Stimulated activated CD4-positive, alpha-beta T cell treated with anti-CD3 and anti-CD28 coated beads, Interleukin-4, amount 100 ng/mL, for 1 hour (primary cell): ENCODE measurements at places on chromosomes 2 and 18.

DNA sequence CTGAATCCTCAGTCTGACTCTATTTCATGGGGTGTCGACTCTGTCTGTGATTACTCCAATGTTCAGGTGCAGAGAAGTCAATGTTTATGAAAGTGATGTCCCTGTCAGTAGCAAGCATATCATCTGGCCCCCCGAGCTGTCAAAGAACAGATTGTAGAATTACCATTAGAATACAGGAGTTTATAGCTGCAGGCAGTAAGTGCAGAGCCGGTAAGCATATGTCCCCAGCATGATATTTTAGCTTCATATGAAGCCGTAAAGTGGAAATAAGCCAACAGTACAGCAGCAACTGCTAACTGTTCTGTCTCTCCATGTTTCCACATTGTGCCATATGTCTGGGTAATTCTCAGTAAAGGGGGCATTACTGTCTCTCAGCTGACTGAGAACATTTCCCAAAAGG lies 541.8 kb downstream of the SOX11 start:
- no peak for DNase-seq

GRCh38 chr2:170505631-170506275 lies 209.4 kb upstream of the SP5 start:
- DNase-seq, result no peak

DNA sequence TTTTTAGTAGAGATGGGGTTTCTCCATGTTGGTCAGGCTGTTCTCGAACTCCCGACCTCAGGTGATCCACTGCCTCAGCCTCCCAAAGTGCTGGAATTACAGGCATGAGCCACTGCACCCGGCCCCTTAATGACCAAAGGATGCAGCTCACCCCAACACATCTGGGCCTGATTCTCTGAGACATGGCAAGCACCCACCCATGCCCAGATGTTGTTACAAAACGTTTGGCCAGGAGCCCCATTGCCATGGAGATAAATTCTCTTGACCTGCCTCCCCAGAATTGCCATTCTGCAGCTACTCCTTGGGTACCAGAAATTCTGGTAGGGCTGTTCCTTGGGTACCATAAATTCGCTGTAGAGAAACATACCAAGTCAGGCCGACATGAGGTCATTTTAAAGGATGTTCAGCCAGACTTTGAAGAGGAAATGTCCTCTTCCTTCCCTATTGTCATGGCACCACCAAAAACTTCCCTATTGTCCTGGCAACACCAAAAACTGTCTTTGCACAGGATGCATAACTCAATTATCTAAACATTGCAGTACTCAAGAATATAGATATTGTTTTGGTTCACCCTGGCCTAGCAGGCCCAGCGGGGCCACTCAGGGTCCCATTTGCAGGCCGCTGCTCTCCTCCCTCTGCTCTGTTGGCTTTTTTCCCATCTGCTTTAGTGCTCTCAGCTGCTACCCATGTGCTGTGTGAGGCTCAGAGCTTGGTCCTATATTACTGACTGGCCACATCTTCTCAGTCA lies 160.9 kb upstream of the TTC39C start:
- no peak for DNase-seq

DNA sequence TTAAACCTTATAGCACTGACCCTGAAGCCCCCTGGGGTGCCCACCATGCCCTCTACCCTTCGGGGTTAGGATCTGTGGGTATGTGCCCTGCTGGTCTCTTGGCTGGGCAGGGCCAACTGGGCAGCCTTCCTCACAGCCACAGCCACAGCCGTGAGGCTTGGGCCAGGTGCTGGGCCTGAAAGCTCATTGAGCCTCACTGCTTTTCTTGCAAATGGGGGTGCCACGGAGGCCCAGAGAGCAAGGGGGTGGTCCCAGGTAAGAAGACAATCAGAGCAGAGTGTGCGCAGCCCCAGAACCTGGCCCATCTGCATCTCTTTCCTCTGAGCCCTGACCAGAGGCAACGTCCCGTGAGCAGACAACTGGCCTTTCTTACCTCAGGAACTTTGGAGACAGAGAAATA lies 34.7 kb downstream of the KCNF1 start:
- DNase-seq, result no peak

- no peak for DNase-seq
These were observed 353.1 kb downstream of the IRS1 start for GRCh38 chr2:226446406-226447001.

GRCh38 chr2:168574856-168575630 lies 119.0 kb downstream of the CERS6 start:
- DNase-seq, result no peak

DNA sequence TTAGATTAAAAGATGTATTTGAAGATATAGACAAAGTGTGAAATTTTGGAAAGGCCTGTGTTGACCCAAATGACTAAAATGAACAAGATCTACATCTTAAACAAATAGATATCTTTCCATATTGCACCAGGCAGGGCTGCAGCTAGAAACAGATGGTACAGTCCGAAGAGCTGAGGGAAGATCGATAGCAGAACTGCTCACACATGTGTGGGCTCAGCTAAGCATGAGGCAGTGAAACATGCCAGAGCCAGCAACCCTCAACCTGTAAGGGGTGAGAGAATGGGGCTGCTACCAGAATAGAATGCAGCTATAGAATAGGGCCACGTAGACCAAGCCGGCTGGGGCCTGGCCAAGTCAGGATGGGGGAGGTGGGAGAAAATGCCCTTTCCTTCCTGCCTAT lies 87.8 kb downstream of the SLC5A7 start:
- DNase-seq, result no peak

DNA sequence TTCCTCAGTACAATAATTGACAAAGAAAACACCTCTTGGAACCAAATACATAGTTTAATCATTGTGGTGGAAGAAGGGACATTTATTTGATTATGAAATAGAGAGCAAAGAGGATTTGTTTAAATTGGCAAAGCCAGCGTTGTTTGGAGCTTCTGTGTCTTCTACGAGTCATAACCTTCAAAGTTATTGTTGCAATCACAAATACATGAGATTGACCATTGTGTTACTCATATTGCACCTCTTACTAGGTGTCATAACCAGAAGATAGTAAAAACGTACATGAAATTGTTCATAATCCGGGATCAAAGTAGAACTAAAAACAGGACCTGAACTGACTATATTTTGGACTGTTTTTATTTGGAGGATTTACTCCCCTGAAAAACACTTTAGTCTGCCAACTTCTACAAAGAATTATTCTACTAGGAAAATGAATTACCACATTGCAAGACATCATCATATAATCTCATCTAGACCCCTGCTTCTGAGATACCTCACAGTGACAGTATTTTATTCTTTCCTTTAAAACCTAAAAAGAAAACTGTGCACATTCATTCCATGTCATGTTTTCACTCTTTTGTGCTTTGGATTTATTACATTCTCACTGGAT lies 151.7 kb upstream of the KLF7 start:
- DNase-seq, result no peak

GRCh38 chr18:78830161-78830560 lies 149.5 kb upstream of the SALL3 start:
- DNase-seq, result no peak

GRCh38 chr2:83022631-83023210 lies 1436.4 kb downstream of the SUCLG1 start:
- no peak for DNase-seq

- no peak for DNase-seq
These were observed 64.7 kb upstream of the PXDN start for GRCh38 chr2:1808981-1809422.

GRCh38 chr18:40109252-40110049 lies 1845.6 kb upstream of the PIK3C3 start:
- DNase-seq, result no peak

GRCh38 chr18:55821219-55821618 lies 233.2 kb upstream of the TCF4 start:
- DNase-seq, result no peak

GRCh38 chr2:143071185-143071876 lies 57.9 kb upstream of the ARHGAP15 start:
- no peak for DNase-seq

GRCh38 chr2:26462511-26463243 lies 15.2 kb downstream of the OTOF start:
- DNase-seq, result no peak

- DNase-seq, result no peak
These were observed 296.7 kb downstream of the DSEL start for GRCh38 chr18:67219821-67220220.

- no peak for DNase-seq
These were observed 75.9 kb upstream of the COL3A1 start for GRCh38 chr2:188898261-188898660.

DNA sequence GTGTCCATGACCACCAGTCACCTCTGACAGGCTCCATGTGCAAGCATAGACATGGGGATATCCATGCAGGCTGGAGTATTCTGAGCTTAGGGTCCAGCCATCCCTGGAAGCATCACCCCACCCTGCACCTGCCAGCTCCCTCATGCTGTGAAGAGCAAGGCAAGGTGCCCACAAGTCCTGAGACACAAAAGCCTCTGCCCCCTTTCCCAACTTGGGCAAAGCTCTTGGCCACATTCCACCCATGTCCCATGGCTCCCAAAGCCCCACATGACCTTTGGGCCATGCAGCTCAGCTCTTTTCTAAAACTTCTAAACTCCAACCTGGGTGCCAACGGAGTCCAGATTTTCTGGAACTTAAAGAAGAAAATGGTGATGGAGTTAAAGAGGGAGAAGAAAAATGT lies 99.8 kb upstream of the SH3BP4 start:
- no peak for DNase-seq

DNA sequence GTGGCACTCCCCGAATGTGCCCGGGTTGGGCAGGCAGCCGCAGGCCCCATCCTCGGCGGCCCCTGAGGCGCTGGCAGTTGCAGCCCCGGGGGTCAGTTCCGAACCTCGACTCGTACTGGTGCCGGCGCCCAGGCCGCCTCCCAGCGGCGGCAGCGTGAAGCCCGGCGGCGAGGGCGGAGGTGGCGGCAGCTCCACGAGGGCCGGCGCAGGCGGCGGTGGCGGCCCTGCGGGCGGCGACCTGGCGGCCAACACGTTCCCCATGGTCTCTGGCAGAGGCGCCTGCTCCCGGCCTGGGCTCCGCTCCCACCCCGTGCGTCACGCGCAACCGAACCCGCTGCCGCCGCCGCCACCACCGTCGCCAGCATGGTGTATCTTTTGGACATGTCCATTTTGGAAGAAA lies 196.3 kb downstream of the CCDC74A start:
- DNase-seq, result no peak

- DNase-seq, result no peak
These were observed 151.6 kb downstream of the DTNB start for GRCh38 chr2:25521665-25522387.

DNA sequence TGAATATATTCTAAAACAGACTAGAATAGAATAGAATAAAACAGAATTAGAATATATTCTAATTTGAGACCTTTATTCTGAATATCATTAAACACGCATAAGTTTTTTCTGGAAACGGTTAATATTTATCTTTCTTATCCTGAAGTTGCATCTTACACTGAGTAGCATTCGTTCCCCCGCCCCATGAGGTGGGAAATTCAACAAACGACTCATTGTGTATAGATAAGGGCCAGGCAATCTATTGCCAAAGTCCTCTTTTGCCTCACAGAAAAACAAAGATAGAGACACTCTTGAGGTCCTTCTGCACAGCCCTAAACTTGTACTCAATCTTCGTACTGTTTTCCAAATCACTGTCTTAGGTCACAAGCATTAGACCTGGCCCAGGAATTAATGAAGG lies 98.1 kb downstream of the COL6A3 start:
- DNase-seq, result no peak

DNA sequence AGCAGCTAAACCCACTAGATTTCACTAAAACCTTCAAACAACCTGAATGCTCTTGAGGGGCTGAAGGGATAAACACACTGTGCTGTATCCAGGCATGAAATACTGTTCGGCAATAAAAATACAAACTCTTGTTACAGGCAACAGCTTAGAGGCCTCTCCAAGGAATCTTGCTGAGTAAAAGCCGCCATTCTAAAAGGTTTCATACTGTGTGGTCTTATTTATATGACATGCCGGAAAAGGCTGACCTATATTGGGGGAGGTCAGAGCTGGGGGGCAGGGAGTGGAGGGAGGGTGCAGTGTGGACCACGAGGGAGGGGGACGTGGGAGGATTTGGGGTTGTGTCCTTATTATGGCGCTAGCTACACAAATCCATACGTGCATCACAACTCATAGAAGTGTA lies 136.2 kb downstream of the MBP start:
- no peak for DNase-seq

DNA sequence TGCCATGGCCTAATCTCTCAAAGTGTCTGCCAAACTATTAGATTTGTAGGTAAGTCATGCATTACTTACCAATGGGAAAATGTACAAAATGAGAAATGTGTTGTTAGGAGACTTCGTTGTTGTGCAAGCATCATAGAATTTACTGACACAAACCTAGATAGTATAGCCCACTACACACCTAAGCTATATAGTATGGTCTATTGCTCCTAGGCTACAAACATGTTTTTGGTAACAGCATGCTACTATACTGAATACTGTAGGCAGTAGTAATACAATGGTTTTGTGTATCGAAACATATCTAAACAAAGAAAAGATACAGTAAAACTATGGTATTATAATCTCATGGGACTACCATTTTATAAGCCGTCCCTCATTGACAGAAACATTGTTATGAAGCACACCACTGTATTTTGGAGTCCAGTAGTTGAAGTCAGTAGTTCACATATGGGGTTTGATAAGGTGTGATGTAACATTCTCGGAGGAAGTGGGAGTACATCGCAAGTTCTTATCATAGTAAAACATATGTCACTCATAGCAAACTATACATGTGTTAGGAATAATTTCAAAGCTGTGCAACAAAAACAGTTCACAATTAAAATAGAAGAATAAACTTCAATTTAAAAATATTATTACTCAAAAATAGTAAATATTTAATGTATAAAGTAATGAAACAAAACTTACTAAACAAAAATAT lies 12.0 kb upstream of the GTF2A1L start:
- no peak for DNase-seq

GRCh38 chr2:33086400-33087015 lies 139.8 kb downstream of the LTBP1 start:
- no peak for DNase-seq

DNA sequence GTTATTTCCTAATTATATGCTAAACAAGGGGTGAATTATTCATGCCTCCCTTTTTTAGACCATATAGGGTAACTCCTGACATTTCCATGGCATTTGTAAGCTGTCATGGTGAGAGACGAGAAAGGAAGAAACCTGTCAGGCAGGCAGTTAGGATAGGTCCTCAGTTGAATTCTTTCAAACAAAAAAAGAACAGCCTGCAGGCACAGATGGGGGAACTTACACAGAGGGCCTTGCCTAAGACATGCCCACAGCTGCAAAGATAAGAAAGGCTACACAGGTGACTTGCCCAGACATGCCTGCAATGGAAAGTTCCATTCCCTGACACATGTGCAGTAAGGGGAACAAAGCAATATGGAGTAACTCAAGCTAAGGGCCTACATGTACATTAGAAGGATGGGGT lies 128.1 kb downstream of the TMEM163 start:
- no peak for DNase-seq
